ENCODE measurements at places on chromosomes 3 and 15.

DNA sequence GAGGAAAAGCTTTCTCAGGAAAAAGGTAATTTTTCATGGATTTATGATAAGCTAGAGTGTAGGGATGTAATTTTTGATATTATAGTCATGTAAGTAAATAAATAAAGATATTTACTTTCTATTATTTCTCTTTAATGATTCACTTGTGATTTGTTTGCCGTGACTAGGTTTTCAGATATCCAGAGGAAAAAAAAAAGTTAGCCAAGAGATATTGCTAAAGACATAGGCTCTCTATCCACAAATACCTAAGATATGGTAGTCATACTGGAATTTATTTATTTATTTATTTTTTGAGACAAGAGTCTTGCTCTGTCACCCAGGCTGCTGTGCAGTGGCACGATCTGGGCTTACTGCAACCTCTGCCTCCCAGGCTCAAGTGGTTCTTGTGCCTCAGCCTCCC lies 59.9 kb downstream of the AP4E1 start:
- DNase-seq: no peak

DNA sequence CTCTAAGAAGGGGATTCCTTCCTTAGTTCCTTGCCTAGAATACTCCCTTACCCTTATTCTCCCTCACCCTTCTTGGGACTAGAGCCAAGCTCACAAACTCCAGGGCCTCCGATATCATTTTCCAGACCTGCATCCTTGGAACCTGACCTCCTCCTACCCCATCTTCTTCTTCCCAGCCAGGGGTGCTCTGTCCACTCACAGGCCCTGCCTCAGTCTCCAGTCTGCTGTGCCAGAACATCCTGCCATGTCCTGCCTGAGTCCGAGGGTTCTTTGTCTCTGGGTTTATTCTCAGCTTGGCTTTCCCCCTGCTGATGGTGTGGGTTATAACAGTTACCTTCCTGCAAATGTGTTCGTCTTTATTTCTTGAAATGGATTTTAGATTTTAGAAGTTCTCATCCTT lies 59.9 kb upstream of the MCF2L2 start:
- no peak for DNase-seq

DNA sequence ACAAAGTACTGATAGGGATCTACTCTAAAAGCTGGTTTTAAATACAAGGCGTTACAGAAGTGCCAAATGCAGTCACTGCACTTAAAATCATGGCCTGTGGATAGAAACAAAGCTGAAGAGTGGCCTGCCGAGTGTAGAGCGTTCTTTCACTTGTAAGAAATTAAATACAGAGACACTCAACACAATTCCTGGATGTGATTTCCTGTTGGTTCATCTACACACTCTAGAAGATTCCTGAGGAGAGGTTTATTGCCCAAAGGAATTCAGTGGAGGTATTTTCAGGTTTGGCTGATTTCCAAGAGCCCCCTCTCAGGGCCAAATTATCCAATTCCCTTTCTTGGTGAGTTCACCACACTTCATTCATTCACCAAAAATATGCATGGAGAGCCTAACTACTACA lies 200.3 kb upstream of the IL12A start:
- DNase-seq: no peak

- DNase-seq: no peak
These were observed 50.1 kb downstream of the SETD2 start for GRCh38 chr3:47113669-47114365.

GRCh38 chr15:63519548-63520178 lies 15.3 kb downstream of the USP3 start:
- no peak for DNase-seq

DNA sequence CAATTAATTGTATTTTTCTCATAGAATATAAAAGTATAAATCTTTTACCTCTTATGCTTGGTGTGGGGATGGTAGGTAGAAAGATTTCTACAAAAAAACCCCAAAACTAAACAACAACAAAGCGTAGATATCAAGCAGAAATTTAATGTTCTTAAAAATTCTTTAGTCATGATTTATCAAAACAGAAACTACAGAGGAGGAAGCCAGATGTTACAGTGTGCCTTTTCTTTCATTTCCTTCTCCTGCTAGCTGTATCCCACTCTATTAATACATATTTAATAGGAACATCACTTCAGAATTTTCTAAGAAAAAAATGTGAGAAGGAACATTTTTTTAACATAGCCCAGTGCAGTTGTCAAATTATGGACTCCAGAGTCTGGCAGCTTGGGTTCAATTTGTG lies 420.6 kb downstream of the TUSC7 start:
- DNase-seq: no peak
